ENCODE measurements at places on chromosomes 7 and 10.

GRCh38 chr7:105213611-105214010 is 175.1 kb downstream of the SRPK2 start:
- DNase-seq = no peak

- DNase-seq = no peak
Observed at GRCh38 chr7:156473476-156474240, 166.9 kb upstream of the RNF32 start.

- DNase-seq = no peak
Observed at GRCh38 chr10:19848226-19848985, 32.2 kb downstream of the PLXDC2 start.

- DNase-seq = no peak
Observed at GRCh38 chr7:150451097-150451793, 815 bp downstream of the GIMAP8 start.

- no peak for DNase-seq
Observed at GRCh38 chr10:130180416-130180815, 44.2 kb downstream of the GLRX3 start.

- peak; percentile 93 for DNase-seq
Observed at GRCh38 chr10:110651044-110651958, 7.2 kb downstream of the RBM20 start.

GRCh38 chr7:35267411-35267810 is 13.5 kb upstream of the TBX20 start:
- DNase-seq = no peak

GRCh38 chr7:55387062-55387965 is 22.2 kb downstream of the LANCL2 start:
- peak; percentile 21 for DNase-seq

DNA sequence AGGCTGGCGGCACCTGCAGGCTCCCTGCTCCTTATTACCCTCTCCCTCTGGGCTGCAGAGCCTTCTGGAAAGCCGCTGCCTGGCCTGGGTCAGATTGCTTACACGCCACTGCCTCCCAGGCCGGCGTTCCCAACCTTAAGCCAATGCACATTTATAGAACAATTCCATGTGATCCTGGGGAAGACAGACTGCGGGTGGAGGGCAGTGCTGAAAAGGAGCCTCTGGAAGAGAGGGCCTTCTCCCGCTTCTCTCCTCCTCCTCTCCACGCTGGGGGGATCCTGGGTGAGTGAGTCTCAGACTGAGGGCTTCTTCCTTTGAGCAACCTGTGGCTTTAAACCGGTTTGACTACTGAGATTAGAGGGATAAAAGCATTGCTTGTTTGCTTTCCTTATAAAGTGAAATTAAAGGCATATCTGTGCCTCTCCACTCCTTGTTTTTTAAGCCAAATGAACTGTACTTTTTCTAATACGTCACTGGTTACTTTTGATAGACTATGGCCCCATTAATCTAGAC is 5.5 kb downstream of the TACC2 start:
- no peak for DNase-seq

DNA sequence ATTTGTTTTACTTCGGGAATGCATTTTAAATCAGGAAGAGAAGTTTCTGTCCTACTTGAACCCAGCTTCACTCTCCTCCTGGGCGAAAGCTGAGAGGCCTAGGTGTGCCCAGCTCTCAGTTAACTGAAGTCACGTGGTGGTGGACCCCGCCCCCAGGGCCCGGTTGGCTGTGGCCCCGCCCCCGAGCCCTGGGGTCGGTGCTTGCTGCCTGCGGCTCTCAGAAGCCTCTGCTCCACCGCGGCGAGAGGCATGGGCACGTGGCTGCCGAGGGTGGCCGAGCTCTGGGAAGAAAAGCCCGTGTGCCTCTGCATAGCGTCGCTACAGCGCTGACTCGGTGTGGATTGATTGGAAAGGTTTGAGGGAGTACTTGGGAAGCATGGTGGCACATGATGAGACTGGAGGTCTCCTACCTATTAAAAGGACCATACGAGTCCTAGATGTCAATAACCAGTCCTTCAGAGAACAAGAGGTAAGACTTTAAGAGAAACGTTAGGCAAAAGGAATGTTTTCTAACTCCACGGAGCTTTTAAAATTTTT is 34.1 kb downstream of the NET1 start:
- peak; percentile 90 for DNase-seq

- no peak for DNase-seq
Observed at GRCh38 chr7:19709249-19709578, 377 bp upstream of the POLR1F start.

DNA sequence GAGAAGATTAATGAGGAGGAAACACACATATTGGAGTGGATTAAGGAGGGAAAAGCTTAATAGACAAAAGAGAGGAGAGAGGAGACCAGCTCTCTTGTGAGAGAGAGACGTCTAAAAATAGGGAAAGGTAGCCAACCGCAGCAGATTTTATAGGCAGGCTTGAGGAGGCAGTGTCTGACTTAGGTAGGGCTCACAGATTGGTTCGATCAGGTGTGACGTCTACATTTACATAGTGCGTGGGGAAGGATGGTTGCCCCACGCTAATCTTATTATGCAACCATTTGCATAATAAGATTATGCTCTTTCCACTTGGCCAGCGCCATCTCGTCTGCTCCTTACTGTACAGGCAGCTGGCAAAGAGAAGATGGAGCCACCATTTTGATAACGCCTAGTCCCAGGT is 122.0 kb downstream of the MARCHF5 start:
- DNase-seq = no peak

GRCh38 chr10:46247808-46248569 is 38.8 kb upstream of the ANTXRL start:
- no peak for DNase-seq

- no peak for DNase-seq
Observed at GRCh38 chr10:74208997-74209396, 58.0 kb downstream of the ADK start.

DNA sequence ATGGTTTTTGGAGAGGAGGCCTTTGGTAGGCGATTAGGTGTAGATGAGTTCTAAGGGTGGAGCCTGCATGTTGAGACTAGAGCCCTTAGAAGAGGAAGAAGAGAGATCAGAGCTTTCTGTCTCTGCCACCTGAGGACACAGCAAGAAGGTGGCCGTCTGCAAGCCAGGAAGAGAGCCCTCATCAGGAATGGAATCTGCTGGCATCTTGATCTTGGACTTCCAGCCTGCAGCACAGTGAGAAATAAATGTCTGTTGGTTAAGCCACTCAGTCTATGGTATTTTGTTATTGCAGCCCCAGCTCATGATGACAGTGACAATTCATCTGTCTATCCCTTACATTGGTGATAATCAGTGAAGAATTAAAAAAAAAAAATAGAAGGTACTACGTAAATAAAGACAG is 335.2 kb downstream of the PRPF18 start:
- DNase-seq = no peak

DNA sequence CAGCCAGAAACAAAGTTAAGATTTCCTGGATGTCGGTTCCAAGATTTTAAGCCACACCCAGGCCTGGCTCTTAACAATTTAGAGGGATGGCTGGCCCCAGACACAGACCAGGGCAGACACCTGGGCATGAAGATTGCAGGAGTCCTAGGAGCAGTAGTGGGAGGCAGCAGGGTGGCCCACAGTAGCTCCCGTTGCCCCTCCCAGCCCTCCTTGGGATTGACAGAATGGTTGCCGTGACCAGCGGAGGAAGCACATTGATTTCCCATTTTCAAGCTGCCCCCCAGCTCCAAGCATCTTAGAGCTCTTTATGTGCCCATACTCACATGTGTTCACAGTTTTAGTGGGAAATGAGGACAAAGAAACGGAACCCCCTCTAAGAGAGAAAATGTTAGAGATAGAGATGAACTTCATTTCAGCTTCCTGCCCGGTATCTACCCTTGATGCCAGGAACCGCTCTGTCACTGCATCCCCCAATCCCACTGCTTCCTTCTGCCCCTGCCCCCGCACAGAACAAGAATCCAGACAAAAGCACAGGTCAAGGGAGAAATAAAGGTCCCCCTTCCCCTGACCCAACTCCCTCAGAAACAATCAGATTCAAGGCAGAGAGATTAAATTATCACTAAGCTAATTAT is 101.1 kb downstream of the PLXNA4 start:
- DNase-seq = no peak

DNA sequence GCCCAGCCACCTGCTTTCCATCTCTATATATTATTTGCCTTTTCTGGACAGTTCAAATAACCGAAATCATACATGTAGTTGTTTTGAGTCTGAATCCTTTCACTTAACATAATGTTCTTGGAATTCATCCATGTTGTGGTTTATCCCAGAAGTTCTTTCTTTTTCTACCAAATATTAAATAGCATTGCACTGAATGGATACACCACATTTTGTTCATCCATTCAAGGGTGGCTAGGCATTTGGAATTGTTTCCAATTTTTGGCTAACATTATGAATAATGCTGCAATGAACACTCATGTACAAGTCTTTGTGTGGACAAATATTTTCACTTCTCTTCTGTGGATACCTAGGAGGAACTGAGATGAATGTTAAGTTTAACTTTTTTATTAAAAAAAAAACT is 18.0 kb downstream of the DNAJC1 start:
- DNase-seq = no peak

DNA sequence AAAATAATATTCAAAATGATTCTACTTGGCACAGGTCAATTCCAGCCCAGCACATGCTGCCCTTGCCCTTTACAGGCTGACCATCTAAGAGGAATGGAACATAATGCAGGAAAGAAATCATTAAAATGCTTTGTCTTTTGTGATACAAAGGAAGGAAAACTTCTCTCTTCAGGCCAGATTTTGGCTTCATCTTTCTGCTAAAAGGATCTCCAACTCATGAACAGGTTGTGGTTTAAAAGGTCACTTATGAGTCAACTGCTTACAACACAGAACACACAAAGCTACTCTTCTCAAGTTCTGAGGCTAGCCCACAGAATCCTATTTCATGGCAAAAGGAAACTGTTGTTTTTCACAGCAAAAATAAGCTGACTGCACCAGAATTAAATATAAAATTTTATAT is 197.1 kb downstream of the DOCK4 start:
- DNase-seq = peak; percentile 44

DNA sequence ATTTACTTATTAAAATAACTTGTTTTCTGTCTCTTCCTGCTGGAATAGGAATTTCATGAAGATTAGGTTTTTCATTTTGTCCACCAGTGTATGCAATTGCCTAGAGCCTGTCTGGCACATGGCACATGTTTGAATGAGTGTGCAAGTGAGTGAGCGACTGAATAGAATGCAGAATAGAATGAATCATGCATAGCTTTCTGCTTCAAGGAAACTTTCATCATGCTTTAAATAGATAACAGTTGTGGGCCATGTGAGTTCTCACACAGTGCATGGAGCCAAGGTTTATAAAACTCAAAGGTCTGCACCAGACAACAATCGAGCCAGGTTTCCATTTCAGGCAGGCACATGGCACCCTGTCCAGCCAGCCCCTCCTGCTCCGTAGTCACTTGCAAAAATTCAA is 74.2 kb upstream of the HECW1 start:
- DNase-seq = peak; percentile 43

DNA sequence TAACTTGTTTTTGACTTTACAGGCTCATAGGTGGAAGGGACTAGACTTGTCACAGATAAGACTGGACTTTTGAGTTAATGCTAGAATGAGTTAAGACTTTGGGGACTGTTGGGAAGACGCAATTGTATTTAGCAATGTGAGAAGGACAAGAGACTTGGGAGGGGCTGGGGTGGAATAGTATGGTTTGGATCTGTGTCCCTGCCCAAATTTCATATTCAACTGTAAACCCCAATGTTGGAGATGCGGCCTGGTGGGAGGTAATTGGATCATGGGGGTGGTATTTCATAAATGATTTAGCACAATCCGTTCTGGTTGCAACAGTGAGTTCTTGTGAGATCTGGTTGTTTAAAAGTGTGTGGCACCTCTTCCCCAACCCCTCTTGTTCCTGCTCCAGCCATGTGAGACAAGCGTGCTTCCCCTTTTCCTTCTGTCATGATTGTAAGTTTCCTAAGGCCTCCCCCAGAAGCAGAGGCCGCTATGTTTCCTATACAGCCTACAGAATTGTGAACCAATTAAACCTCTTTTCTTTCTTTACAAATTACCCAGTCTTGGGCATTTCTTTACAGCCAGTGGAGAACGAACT is 22.6 kb downstream of the RNF216 start:
- DNase-seq = no peak

DNA sequence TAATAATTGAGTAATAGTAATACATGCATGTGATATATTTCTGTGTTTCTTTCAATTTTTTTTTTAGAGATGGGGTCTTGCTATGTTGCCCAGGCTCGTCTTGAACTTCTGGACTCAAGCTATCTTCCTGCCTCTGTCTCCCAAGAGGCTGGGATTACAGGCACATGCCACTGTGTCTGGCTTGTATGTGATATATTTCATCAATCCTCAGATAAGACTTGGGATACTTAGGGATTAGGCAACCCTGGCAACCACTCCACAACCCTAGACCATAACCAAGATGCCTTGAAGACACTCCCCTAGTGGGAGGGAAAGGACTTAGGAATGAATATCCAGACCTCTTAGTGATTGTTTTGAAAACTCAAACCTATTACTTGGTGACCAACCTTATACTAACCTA is 154.8 kb downstream of the CCDC3 start:
- DNase-seq = no peak

- DNase-seq = no peak
Observed at GRCh38 chr10:89305766-89306433, 4.1 kb downstream of the IFIT2 start.

DNA sequence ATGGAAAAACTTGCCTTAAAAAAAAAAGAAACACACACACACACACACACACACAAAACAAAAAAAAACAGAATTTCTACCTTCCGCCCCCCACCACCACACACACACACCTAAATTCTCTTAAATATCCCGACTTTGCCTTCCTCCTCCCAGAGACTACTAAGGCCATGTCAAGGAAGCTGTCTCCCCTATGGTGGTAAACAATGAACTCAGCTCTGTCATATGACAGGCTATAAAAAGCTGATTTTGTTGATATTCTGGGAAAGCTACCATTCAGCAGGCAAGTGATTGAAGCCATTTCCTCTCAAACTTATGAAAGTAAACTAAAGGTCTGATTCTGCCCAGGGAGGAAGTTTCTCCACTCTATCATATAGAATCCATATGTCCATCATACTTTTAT is 471.0 kb downstream of the GFRA1 start:
- DNase-seq = no peak

- DNase-seq = no peak
Observed at GRCh38 chr10:4894335-4894734, 68.3 kb downstream of the AKR1E2 start.

GRCh38 chr10:21399392-21400035 is 126.0 kb downstream of the SKIDA1 start:
- peak; percentile 96 for DNase-seq

GRCh38 chr10:45439873-45440272 is 65.9 kb downstream of the ALOX5 start:
- DNase-seq = no peak
